Activated CD4-positive, alpha-beta T cell treated with anti-CD3 and anti-CD28 coated beads, Interleukin-2, amount 50 U/mL, for 48 hours (primary cell): ENCODE measurements at places on chromosomes 4 and X.

- DNase-seq = no peak
Observed at GRCh38 chrX:141214196-141214595, 28.1 kb downstream of the SPANXC start.

GRCh38 chr4:57195622-57196021 lies 85.4 kb upstream of the IGFBP7 start:
- no peak for DNase-seq

DNA sequence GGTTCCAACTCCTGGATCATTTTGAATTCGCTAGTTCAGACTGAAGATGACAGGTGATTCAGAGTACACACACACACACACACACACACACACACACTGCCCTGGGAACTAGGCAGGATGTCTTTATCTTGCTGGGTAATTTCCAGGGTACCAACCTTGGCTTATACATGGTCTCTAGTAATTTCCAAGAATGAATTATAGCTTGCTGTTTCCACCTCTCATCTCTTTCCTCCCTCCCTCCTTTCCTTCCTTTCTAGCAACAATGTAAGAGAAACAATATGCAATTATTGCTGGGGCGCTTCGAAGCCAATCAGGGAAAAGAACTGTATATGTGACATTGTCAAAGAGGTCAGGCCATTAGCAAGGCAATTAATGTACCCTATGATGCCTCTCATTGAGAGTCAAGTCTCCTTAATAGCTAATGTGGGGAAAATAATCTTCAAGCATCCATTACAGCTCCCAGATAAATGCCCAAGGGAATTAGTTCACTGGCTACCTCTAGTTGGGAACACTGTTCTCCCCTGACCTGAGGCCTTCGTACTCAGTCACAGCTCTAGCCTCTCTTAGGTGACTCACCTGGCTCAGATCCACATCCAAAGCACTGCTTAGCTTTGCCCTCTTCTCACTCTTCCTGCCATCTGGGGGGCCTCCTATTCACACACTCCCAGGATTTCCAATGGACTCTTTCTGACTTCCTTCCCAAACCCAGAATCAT lies 311.5 kb downstream of the PPP1R2C start:
- no peak for DNase-seq

DNA sequence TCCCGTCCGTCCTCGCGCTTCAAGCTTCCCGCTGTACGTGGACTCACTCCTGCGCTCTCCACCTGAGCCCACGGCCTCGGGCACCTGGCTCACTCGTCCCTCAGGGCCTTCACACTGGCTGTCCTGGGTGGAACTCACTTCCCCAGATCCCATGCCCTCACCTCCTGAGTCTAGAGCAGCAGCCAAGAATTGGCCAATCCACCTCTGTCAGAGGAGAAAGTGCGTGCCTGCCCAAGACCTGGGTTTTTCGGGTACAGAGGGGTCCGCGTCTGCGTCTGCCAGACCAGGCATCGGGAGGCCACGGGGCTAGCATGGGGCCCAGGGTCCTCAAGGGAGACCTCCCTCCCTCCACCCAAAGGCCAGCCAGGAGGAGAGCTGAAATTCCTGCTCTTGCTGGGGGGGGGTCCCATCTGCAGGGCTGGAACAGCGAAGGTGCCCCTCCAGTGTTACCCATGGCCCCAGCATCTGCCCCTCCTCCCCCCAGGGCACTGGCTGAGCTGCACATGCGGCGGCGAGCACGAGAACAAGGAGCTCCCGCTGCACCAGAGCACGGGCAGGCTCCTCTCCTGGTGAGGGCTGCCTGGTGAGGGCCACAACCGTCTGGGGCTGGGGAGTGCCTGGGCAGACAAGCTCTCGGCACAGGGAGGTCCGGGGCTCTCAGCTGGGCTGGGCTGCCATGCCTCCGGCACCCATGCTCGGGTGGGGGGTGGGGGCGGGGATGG lies 47.5 kb downstream of the FAM53A start:
- DNase-seq = no peak

- no peak for DNase-seq
Observed at GRCh38 chr4:186621959-186622553, 66.7 kb upstream of the MTNR1A start.
